Activated T-cell treated with anti-CD3 and anti-CD28 coated beads, Interleukin-2, amount 50 U/mL, for 48 hours (primary cell): ENCODE measurements at places on chromosomes 13 and 19.
A peak's percentile ranks its signal among the peaks of the same experiment; 100 is the strongest.

GRCh38 chr19:7969555-7969939 lies 26.1 kb upstream of the TIMM44 start:
- DNase-seq = no peak

GRCh38 chr13:69947582-69947981 lies 160.0 kb upstream of the ATXN8OS start:
- no peak for DNase-seq

- peak; percentile 10 for DNase-seq
Measured at GRCh38 chr19:51144482-51145045, 2.5 kb downstream of the SIGLEC7 start.

GRCh38 chr13:60604058-60604457 lies 207.0 kb downstream of the TDRD3 start:
- no peak for DNase-seq

GRCh38 chr13:68214691-68215415 lies 984.7 kb upstream of the PCDH9 start:
- DNase-seq = no peak
